Activated CD8-positive, alpha-beta memory T cell treated with anti-CD3 and anti-CD28 coated beads for 24 hours (primary cell): ENCODE measurements at places on chromosomes 13 and 19.

GRCh38 chr19:3054265-3054971 lies 7.9 kb downstream of the TLE5 start:
- DNase-seq = no peak

GRCh38 chr13:81539643-81540150 lies 1198.8 kb upstream of the SPRY2 start:
- no peak for DNase-seq

DNA sequence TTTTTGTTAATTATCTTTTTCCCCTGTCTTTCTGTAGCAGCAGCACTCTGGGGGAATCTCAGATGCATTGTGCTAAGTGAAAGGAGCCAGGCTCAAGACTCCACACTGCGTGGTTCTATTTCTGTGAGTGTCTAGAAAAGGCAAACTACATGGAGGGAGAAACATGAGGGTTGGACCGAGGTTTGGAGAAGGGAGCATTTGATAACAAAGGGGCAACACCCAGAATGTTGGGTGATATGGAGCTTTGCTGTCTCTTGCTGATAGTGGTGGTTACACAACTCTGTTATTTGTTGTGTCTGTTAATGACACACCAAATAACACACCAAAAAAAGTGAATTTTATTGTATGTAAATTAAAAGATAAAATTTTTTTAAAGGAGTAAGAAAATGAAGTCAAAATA lies 107.8 kb downstream of the COL4A2 start:
- DNase-seq = no peak

GRCh38 chr19:35098413-35099049 lies 17.1 kb upstream of the FXYD3 start:
- no peak for DNase-seq

DNA sequence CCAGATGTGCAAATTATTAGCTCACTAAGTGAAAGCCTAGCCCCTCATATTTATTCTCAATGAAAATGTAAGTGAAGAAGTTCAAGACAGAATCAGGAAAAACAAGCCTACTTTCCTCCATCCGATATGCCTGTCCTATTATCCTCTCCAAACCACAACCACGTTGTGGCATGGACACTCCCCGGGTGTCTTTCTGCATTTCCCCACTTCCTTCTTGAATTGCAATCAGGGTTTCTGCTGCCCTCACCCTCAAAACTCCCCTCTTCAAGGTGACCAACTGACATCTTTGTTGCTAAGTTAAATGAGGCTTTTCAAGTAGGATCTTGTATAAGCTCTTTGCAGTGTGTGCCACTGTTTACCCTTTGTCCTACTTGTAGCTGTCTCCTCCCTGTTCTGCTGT lies 11.8 kb downstream of the SLC25A30 start:
- DNase-seq = peak; percentile 9

DNA sequence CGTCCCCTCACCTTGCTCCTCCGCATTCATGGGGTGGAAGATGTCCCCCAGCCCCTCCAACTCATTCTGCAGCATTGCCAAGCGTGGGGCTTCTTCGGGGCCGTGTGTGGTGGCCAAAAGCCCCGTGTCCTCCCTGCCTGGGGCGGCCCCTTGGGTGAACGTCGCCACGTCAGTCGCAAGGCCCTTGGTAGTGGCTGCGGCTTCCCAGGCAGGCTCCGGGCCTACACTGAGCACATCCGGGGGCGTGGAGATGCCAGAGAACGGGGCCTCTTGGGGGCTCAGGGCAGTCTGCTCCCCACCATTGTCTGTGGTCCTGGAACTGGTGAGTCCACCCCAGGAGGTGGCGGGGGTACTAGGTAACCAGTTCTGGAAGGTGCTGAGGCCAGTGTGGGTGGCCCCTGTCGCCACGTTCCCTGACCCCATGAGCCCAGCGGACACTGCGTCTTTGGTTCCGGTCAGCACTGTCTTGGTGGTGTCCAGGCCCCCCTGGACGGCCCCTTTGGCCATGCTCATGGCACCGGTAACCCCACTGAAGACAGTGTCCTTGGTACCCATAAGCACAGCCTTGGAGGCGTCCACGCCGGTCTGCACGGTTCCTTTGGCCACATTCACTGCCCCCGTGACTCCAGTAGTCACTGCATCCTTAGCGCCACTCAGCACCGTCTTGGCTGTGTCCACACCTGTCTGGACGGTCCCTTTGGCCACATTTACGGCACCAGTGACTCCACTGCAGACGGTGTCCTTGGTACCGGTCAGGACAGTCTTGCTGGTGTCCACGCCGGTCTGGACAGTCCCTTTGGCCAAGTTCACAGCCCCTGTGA lies 7.6 kb downstream of the PLIN4 start:
- no peak for DNase-seq

- DNase-seq = no peak
Measured at GRCh38 chr13:32889986-32890565, 126.1 kb upstream of the KL start.
